ENCODE measurements at places on chromosomes 1 and 21.
A peak's percentile ranks its signal among the peaks of the same experiment; 100 is the strongest.

GRCh38 chr21:41071258-41072171, 96.4 kb upstream of the BACE2 start:
- DNase-seq, result no peak

DNA sequence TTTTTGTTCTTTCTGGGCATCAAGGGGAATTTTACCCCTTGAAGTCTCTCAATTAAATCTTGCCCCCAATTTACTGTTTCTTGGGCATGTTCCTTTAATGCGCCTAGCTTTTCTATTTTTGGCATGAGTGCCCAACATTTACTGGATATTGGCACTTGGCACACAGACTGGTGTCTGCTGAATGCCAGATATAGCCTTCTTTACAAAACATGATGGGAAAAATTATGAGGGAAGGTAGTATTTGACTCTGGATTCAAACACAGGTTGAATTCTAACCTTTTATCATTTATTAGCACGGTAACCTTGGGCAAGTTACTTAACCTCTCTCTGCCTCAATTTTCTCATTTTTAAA, 88.3 kb upstream of the GPR52 start:
- peak; percentile 61 for DNase-seq

DNA sequence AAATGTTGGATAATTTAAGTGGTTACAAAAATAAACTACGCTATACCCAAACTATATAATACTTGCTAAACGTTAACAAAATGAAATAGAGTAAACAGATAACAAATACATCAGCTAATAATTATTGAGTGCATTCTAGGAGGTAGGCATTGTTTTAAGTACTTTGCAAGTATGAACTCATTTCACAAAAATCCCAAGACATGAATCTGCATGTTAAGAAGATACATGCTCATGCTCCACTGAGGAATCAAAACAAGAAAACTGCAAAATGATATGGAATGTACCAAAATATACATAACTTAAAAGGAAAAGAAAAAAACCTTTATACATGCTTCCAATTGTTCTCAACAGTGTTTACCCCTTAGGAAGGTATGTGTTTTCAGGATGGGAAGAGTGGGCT, 2.5 kb downstream of the FRRS1 start:
- DNase-seq, result no peak

GRCh38 chr1:201002510-201002909, 21.0 kb downstream of the KIF21B start:
- no peak for DNase-seq

GRCh38 chr1:7743346-7743745, 27.8 kb upstream of the VAMP3 start:
- no peak for DNase-seq

DNA sequence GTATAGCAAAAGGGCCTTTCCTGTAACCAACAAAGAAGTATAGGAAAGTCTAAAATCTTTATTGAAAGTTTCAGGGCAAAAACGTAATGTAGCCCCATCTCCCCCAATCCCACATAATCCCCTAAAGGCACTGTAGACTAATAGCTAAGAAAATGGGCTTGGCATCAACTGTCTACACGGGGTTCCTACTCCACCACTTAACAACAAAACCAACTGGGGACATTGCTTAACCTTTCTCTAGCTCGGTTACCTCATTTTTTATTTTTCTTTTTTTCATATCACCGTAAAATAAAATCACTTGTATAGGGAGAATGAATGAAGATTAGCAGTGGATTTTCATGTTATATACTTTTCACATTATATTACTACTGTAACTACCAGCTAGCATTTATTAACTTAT, 12.3 kb downstream of the MACF1 start:
- no peak for DNase-seq

DNA sequence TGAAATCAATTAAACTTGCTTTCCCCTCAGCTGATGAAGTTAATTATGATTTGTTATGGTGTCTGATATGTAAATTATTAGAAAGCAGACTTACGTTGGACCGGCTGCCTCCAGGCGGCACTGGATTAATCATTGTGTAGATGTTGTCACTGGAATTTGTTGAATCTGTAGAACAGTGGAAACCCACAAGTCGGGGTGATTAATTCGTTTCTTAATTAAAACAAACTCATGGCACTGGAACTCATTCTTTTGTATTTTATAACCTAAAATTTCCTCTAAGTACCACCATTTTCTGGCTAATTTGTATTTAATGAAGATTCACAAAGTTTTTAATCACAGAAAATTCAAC, 39.0 kb downstream of the MRPL37 start:
- no peak for DNase-seq

DNA sequence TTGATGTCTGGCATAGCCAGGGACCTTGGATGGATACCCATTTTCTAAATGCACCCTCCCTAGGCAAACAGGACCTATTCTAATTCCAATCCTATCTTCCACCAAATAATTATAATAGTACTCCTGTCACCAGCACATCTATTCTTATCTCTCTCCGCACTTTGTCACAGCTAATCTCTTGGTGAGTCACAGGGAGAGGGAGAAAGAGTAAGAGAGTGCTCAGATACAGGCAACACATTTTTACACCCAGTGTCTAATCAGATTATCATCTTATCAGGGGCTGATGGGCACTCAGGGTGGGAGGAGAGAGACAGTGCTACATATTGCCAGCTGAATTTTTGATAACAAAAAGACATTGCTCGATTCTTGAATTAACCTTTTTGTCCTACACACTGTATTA, 275.0 kb upstream of the BEND5 start:
- peak; percentile 10 for DNase-seq

DNA sequence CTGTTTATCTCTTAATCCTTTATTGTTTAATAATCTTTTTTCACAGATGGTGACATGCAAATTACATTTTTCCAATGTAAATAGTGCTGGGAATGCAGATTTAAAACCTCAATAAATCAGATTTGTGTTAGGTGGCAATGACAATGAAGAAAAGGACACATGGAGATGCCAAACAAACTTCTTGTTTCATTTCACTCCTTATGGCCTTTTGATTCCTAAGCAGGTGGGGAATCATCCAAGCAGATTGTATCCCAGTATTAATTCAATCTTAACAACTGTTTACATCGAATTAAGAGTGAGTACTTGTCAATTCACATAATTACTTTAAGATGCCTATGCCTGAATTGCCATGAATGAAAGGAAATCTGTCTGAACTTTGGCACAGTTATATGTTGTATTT, 98.9 kb upstream of the RGS18 start:
- DNase-seq, result no peak

- no peak for DNase-seq
Measured at GRCh38 chr21:34791776-34792503, 123.1 kb downstream of the CLIC6 start.

GRCh38 chr1:8962812-8963530, 17.3 kb downstream of the CA6 start:
- DNase-seq, result no peak

- no peak for DNase-seq
Measured at GRCh38 chr1:55316947-55317662, 101.9 kb upstream of the USP24 start.

DNA sequence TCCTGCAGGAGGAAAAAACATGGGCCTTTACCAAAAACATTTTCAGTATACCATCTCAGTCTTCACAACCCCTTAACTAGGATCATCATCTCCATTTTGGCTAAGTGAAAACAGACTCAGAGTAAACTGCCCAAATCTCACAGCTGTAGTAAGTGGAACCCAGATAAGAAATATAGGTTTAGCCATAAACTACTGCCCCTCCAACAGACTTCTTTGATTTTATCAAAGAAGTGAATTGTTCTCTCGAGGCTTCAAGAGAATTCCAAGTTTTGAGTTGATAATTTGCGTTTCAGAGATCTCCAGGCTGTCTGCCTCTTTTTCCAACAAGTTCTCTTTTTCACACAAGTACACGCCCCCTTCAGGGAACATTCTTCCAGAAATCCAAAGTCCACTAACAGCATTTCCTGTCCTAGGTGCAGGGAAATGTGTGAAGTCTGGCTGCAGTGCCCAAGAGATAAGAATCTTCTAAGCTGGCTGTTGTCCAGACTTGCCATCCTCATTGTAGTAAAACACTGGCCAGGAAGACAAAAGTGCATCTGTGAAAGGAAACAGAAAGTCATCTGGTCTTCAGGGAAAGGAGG, 30.8 kb downstream of the RNF19B start:
- no peak for DNase-seq

GRCh38 chr1:16248007-16248436, 11.0 kb upstream of the CPLANE2 start:
- no peak for DNase-seq

DNA sequence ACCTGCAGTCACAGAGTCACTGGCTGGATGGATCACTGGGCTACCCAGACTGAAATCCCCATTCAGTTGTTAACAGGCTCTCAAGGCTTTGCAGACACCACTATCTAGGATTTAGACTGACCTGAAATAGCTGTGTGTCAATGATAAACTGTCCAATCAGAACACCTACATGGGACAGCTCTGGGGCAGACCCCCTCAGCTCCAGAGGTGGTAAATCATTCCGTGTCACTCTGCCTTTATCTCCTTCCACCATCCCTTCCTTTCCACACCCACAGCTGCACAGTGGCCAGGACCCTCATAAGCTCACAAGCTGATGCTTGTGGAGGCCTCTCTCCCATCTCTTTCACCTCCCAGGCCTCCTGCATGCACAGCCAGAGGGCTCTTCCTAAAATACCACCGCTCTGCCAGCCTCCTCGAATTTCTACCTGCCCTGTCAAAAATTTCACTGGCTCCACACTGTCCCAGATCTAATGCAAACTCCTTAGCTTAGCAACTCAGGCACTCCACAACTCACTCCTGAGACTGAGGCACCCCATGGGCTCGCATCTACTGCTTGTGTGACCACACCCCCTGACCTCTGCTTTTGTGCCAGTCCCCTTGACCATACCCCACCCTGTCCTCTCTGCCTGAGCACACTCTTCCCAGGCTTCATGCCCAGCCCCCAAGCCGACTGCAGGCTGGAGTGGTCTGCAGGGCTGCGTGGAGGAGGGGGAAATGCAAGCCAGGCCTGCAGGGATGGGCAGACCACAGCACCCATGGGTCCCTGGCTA, 5.8 kb downstream of the CAPZB start:
- DNase-seq, result no peak

GRCh38 chr1:36369061-36369861, 16.5 kb downstream of the STK40 start:
- peak; percentile 84 for DNase-seq

DNA sequence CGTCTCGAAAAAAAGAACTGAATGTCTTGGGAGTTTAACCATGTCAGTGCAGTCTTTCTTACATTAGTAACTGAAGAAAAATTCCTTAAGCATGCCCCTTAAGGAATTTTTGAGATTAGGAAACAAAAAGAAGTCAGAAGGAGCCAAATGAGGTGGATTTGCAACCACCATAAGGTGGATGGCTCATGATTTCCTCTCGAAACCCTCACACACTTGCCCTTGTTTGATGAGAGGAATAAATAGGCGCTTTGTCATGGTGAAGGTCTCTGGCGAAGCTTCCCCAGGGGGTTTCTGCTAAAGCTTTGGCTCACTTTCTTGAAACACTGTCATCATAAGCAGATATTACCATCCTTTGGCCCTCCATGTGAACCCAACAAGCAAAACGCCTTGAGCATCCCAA, 68.2 kb downstream of the POFUT2 start:
- no peak for DNase-seq

- no peak for DNase-seq
Measured at GRCh38 chr1:19643121-19643520, 990 bp upstream of the NBL1 start.

GRCh38 chr1:165456861-165457260, 11.9 kb upstream of the RXRG start:
- DNase-seq, result no peak

GRCh38 chr1:78519446-78519845, 28.7 kb downstream of the PTGFR start:
- DNase-seq, result no peak

GRCh38 chr1:218679988-218680748, 335.0 kb downstream of the TGFB2 start:
- DNase-seq, result no peak

DNA sequence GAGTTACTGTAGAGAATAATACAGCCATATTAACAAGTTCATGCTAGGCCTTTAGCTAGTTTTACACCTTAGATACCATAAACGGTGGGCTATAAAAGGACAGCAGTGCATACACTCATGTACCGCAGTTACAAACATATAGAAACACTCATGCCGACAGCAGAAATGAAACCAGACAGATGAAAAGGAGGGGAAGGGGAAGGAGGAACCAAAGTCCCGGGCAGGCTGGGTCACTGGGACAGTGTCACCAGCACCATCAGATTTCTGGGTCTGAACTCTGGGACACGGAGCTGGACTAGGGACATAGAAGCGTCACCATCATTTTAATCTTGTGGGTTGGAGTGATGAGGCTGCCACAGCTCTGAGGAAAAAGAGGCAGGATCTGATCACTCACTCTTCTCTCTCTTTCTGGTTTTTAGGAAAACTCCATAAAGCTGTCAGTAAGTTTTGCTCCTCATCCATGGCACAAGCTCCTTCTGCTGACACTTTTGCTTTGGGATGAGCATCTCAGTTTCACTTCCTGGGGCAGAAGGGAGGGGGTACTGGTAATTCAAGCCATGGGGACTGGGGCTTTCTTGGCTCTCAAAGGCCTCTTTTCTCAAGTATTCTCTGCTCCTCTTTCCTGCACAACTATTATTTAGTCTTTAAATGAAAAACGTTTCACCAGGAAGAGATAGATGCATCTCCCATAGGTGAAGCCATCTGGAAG, 7.8 kb upstream of the ZNF691 start:
- no peak for DNase-seq

GRCh38 chr1:226052061-226052460, 10.5 kb upstream of the H3-3A start:
- no peak for DNase-seq

DNA sequence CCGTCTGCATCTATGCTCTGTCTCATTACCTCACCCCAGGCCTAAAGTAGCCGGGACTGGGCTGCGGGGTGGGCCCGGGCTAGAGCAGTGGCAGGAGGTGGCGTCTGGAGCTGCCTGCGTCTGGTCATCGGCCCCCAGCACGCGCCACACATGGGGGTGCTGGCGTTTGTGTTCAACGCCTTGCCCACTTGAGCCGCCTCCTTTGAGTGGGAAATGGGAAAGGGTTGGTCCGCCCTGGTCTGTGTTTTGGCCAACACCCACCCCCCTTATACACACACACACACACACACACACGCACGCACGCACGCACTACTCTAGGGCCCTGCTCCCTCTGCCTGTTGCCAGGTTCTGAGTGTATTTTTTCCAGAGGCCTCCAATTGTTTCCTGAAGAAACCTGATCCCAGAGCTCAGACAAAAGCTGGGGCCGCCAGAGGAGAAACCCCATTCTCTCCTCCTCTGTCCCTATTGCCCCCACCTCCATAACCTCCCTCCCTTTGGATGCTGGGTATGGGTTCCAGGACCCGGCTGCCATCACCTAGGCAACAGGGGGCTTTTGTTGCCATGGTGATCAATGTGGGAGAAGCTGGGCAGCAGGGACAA, 10.1 kb downstream of the VANGL2 start:
- no peak for DNase-seq

Data from cerebellum (tissue), 4 donors.